ENCODE measurements at places on chromosomes 3 and 15.

DNA sequence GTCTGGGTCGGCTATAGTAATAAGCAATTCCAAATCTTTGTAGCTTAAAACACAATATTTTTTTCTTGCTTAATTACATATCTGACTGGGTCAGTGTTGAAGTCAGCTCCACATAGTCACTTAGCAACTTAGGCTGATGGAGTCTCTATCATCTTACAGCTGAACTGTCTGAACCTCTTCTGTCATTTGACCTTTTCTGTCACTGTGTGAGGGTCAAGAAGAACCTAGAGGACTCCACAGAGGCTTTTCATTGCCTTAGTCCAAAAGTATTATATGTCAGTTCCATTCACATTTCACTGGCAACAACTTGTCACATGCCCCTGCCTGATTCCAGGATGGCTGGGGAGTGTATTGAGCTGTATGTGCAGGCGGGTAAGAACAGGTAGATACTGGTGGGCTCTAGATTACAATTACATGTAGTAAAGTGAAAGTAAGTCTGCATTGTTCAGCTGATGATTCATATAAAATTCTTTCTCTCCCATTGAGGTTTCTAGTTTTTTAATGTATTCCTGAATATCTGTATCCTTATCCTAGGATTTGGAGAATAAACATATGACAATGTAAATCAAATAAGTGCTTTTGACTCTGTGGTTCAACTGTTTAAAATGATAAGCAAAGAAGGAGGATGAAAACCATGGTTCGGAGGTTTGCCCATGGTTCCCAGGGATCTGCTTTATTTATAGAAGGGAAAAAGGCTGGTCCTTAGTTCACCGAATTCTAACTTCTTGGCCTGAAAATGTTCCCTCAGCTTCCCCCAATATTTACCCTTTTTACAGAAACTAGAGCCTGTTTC is 5.8 kb upstream of the ARPP21 start:
- no peak for DNase-seq

- DNase-seq: no peak
Measured at GRCh38 chr3:41874022-41874421, 87.9 kb downstream of the ULK4 start.

- no peak for DNase-seq
Measured at GRCh38 chr15:72034859-72035650, 82.9 kb downstream of the MYO9A start.

DNA sequence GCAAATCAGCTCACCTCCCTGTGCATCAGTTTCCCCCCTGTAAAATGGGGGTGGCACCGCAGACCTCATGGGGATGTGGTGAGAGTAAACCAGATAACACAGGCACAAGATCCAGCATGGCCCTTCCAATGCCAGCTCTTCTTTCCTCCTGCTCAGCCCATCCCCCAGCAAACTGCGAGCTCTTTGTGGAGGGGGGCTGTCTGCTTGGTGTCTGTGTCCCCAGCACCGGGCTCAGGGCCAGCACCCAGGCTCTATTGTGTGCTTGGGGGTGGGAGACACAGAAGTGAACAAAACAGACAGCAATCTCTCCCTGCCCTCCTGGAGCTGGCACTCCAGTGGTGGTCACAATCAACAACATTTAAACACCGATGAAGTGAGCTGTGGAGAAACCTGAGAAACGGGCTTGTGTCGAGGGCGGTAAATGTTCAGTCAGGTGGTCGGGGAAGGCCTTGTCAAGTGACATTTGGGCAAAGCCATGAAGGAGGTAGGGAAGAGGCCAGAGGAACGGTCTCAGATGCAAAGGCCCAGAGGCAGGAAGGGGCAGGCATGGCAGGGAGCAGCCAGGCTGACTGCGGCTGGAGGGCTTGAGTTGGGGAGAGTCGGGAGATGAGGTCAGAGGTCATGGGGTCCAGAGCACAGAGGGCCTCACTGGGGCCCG is 28.4 kb downstream of the GRIP2 start:
- DNase-seq: no peak

DNA sequence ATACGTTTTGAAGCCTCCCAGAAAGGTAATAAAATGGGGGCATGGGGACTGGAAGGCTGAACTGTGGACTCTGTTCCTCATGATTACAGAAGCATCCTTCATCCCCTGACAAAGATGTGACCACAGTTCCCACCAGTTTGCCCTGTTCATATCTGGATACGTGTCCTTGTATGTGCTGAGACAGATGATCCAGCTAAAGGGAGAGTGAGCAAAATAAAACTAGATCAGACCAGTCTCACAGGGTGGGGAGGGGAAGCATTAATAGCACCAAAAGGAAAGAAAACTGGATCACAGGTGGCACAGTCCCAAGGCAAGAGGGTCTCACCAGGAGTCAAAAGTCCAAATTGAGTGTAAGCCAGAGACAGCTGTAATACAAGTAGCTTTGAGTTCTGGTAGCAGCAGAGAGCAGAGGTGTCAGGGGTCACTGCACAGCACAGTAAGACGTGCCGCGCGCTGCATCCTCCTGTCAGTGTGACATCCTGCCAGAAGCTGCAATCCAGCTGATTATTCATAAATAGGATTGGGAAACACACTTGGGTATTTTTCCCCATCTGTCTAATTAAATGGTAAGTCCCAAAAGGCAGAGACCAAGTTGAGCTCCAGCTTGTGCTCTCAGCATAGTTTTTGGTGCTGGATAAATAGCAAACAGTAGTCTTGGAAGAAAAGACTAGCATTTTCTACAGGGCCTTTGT is 560.0 kb upstream of the CFAP20DC start:
- DNase-seq: no peak

GRCh38 chr3:105662306-105662705 is 206.5 kb downstream of the CBLB start:
- no peak for DNase-seq

GRCh38 chr15:99683000-99683670 is 50.1 kb downstream of the LYSMD4 start:
- no peak for DNase-seq

DNA sequence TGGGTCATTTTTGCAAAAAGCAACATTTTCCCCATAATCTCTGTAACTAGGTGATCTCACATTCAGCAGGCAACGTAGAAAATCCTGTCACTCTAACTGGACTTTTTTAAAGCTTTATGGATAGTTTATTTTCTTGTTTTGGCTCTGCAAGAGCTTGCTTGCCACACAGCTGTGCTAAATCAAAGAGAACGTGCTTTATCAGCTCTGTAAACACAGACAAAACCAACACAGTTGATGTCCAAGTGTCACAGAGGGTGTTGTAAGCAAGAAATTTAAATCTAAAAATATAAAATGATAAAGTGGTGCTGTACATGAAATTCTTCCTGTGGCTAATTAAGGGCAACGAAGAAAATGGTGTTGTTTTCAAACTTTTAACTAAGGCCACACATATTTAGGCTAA is 97.5 kb upstream of the STAC start:
- DNase-seq: no peak

- DNase-seq: no peak
Measured at GRCh38 chr3:61858054-61858453, 296.7 kb downstream of the PTPRG start.

GRCh38 chr3:57150113-57150581 is 15.0 kb downstream of the IL17RD start:
- DNase-seq: no peak

GRCh38 chr3:14741510-14741909 is 66.6 kb downstream of the C3orf20 start:
- DNase-seq: no peak

DNA sequence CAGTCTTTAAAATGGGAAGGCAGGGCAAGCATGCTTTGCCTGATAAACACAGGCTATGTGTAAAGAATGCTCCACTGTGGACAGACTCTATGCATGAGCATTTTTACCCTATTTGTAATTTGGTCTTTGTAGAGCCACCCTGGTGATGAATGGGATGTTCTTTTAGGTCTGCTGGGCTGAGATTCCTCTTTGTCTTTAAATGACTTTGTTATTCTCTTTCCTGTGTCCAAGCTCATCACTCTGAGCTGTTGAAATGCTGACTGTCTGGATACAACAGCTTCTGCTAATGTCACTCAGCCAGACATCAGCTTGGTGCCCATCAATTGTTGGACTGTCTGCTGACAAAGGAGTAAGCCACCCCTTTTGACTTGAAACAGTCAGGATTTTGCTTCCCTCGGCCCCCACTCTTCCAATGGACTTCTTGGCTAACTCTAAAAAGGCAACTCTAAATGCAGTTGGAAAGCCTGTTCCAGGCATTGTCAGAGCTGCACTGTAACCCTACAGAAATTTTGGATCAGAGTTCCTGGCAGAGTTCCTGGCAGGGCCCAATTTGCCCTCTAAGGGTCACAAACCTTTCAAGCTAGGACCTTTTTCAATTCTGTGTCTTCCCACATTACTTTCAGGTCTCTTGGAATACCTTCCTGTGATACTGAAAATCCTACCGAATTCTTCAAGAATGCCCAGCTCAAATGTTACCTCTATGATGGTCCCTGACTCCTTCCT is 40.5 kb upstream of the EIF1B start:
- DNase-seq: no peak

GRCh38 chr3:122030381-122031122 is 8.5 kb upstream of the ILDR1 start:
- no peak for DNase-seq

DNA sequence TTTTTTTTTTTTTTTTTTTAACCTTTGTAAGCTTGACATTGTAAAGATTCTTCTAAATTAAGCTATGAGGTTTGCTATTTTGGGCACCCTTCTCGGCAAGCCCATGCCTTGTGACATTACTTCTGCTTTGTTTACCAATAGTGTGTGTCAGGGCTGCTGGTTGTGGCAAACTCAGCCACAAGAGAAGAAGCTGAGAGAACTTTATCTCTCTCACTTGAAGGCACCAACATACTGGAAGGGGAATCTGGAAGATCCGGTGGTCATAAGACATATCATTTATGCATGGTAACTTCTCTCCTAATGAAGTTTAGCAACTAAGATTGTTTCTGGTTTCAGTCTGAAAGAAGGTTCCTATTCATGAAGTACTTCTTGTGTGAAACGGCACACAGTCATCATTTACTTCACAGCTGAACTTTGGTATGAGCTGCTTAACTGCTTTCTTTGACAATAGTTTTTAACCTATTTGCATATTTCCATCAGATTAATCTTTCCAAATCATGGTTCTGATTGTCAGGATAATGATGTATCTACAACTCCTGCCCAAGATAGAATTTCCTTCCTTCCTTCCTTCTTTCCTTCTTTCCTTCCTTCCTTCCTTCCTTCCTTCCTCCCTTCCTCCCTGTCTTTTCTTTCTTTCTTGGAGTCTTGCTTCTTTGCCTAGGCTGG is 189.3 kb downstream of the NFKBIZ start:
- no peak for DNase-seq

- no peak for DNase-seq
Measured at GRCh38 chr3:29668233-29668632, 387.4 kb downstream of the RBMS3 start.

GRCh38 chr3:129747992-129748391 is 141.5 kb upstream of the PLXND1 start:
- DNase-seq: no peak

GRCh38 chr3:127428344-127428997 is 140.6 kb upstream of the PRR20G start:
- peak; percentile 22 for DNase-seq

- no peak for DNase-seq
Measured at GRCh38 chr3:11445883-11446282, 173.7 kb downstream of the ATG7 start.

DNA sequence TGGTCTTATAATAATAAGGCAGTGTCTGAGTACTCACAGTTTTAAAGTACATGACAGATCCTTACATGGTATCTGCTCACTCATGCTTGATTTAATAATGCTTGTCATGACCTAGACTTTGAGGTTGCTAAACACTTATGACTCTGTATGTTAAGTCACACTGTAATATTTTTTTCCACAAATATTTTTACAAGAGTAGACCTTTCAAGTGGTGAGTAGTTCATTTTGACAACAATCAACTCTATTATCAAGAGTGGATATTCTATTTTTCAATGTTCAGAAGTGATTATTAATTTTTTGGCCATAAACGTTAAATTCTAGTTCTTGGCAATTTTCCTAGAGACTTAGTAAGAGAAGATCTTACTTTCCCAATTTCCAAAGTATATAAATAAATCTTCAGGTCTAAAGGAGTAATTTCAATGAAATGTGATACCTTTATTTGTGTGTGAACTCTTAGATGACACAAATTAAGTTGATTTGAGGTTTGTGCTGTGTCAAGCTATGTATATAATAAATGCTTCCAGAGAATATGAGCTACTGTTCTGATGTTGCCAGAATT is 104.5 kb downstream of the NLGN1 start:
- no peak for DNase-seq

DNA sequence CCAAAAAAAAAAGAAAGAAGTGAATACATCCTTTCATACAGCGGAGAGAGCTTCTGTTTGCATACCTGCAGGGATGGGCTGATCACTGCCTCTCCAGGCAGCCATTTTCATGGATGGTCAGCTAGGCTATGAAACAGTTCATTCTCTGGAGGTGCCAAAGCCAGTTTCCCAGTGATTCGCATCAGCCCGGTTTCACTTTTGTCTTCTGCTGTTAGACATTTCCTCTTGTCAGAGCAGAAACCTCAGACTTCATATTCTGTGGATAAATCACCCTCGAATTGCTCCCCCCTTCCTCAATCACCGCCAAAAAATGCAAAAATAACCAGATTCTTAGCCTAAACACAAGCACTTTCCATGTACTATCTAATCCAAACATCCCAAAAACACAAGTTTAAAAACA is 225.6 kb downstream of the ADAMTS9 start:
- no peak for DNase-seq

- DNase-seq: no peak
Measured at GRCh38 chr15:69713726-69714559, 261.3 kb downstream of the RPLP1 start.

DNA sequence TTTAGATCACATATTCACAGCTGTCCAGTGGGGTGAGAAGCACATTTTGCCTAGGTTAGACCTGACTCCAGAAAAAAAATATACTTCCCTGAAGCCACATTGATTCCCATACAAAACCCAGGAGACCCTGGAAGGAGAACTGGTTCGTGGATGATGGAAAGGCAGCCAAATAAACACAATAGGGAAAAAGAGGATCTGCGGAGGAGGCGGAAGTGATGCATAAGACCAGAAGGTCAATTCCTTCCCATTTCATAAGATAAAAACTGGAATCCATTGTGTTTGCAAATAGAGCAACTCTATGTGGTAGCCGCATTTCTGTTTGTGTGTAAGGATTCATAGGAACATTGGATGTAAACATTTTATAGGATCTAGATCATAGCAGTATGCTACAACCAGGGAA is 781.9 kb upstream of the GRM7 start:
- no peak for DNase-seq

DNA sequence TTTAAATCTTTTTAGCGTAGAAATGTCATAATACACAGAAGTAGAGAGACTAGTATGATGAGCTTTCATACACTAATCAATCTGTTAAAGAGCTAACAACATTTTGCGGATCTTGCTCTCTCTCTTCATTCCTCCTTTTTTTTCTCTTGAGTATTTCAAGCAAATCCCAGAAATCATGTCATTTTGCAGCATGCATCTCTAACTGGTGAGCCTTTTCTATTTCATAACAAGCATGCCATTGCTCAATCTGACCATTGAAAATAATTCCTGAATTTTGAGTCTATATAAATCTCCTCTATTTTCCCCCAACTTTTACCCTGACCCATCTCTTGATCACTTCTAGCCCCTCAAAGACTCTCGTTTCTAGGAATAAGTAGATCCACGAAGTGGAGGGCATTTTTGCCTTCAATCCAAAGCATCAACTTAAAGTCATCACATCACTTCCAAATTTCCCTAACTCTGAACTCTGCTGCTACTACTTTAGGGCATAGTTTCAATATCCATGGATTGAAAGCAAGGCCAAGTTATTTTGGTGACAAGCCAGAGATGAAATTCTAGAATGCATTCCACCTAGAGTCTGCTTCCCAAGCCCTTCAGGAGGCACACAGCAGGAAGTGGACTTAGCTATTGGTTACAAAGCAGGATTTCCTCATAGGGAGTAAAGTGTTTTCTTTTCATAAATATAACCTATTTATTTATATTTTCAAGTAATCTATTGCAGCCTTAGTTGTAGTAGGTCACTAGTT is 253.5 kb upstream of the ZPLD1 start:
- no peak for DNase-seq

Data from type B pancreatic cell (in vitro differentiated cells).